Activated T-cell treated with anti-CD3 and anti-CD28 coated beads for 4 hours (primary cell): ENCODE measurements at places on chromosomes 1 and 21.

DNA sequence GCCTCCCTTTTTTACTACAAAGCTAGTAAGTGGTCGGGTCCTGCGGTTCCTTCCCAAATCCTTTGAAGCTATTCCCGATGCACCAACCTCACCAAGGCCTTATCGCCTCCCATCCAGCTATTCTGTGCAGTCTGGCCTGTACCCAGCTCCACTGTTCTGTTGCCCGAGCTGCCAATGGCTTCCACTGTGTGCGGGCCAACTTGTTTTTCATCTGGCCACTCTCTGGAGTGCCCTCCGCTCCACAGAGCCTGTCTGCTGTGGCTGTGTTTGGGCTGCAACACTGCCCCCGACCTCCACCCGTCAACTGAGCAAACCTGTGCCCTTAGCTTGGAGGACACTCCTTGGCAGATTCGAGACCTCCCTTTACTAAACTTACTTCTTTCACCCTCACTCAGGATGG, 125.0 kb downstream of the KIAA0319L start:
- DNase-seq: no peak

DNA sequence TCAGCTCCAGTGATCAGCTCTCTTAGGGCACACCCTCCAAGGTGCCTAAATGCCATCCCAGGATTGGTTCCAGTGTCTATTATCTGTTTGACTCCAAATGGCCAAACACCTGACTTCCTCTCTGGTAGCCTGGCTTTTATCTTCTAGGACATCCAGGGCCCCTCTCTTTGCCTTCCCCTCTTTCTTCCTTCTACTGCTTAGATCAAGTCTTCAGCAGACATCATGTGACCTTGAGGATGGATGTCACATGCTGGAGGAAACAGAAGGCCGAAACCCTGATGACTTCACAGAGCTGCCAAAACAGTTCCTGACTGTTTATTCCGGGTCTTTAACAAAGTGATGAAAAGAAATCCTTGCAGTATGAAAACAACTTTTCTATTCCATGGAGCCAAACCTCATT, 24.4 kb upstream of the WDR26 start:
- DNase-seq: no peak

- DNase-seq: no peak
These were observed 725.5 kb upstream of the CHRM3 start for GRCh38 chr1:238660849-238661248.

- DNase-seq: no peak
These were observed 846 bp upstream of the PER3 start for GRCh38 chr1:7783178-7783711.

DNA sequence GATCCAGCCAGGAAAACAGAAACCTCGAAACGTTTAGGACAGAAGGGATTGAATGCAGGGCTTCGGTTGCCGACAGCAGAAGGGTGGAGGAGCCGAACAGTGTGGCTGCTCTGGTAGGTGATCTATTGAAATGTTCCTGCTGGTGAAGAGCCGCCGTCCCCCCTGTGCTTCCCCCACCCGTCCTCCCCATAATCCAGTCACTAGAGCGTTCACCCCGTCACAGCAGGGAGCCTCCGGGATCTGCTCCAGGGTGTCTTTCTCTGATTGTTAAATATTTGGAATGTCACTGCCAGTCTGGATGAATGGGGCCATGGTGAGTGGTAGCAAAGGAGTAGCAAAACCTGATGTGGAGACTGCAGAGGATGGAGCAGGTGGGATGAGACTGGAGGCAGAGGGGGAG, 255.1 kb upstream of the CSF3R start:
- no peak for DNase-seq

GRCh38 chr1:31745946-31746670, 18.0 kb downstream of the ADGRB2 start:
- DNase-seq: no peak
